ENCODE measurements at places on chromosomes 4 and X. TPM values are rescaled to one million over a fixed set of nuclear protein-coding genes. Genes with fewer than 3 reads are reported as not detected.

- DNase-seq: no peak
Measured at GRCh38 chr4:124958847-124959246, 246.3 kb upstream of the ANKRD50 start.

DNA sequence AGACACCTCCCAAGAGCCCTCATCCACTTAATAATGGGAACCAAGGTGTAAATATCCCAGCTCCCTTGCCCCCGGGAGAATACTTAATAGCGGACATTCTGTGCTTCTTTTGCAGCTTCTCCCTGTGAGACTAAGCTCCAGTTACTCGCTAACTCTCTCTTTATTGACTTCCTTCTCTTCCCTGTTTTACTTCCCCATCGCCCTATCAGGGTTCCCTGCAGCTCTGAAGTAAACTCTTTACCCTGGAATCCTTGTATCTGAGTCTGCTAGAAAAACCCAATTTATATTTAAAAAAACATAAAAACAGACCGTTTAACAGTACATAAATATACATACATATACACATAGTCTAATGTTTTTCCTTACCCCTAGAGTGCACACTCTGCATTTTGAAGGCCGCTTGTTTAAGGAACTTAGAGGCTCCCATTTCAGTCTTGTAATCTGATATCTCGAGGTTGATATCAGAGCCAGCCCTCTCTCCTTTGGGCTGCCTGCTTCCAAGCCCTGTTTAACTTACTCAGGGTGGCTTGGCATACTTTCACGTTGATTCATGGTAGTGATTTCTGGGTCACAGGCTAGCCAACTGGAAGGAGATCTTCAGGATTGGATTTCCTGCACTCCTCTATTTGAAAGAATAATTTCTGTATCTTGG is 177.4 kb upstream of the SCML1 start:
- peak; percentile 73 for DNase-seq

DNA sequence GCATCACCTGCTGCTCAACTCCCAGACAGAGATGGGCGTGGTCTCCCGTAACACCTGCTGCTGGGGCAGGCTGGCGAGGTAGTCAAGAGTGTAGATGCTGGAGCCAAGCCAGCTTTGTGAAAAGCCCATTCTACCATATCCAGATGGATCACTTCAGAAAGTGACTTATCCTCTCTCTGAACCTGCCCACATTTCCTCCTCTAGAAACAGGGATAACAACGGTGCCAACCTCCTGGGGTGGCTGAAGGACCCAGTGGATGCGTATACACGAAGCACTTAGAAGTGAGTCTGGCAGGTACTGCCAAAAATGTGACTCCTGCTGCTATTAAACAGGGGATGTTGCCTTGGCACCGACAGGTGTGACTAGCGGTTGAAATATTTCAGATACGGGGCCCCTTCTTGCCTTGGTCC is 95.8 kb downstream of the SORBS2 start:
- no peak for DNase-seq

GRCh38 chr4:180120068-180120467 is 2123.1 kb upstream of the TENM3 start:
- no peak for DNase-seq

GRCh38 chrX:110836982-110837381 is 41.4 kb upstream of the CHRDL1 start:
- DNase-seq: no peak

DNA sequence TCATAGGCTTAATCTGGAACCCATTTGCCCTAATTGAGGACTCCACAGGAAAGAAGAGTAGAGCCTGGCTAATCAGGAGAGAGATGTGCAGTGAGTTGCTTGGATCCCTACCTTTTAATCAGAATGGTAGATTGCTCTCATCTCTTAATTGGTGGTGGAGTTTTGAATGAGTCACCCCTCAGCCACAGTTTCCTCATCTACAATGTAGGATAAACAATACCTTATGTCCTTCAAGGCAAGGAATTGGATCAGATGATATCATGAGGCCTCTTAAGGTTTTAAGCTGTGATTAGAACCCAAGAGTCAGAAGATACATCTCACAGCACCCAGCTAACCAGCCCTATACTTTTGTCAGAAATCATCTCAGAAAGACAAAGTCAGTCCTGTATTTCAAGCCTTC is 39.1 kb downstream of the PDGFRA start:
- no peak for DNase-seq

GRCh38 chr4:8355864-8356565 is 84.5 kb downstream of the ACOX3 start:
- DNase-seq: no peak

DNA sequence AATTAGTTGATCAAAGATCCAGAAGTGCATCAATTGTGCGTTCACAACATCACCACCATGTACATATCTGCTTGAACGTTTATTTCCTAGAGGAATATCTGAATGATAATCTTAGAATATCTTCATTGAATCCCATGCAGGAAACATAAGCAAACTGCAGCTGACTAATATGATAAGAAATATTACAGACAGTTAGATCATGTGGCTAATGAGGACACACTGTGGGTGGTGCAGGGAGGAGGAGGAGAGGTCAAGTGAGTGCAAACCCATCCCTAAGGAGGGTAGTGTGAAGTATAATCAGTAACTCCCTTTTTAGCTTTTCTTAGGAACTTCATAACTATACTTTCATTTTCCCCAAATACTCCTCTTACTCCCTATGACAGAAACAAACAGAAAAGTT is 58.3 kb upstream of the HPGD start:
- DNase-seq: no peak

DNA sequence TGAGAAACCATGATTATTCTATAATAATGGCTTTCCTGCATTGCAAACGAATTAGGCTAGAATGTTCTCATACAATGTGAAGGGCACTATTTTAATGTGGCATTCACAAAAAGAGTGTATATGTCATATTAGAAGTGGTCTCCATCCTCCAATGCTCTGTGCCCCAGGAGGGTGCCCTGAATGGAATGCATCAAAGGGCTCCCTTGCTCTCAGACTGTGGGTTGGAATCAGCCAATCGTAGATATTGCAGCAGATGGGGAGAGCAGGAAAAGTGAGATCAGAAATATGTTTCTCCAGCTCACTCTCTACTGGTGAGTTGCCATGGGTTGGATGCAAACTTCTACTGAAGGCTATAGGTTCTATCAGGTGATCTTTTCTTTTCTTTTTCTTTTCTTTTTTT is 11.9 kb upstream of the NSUN7 start:
- DNase-seq: no peak

DNA sequence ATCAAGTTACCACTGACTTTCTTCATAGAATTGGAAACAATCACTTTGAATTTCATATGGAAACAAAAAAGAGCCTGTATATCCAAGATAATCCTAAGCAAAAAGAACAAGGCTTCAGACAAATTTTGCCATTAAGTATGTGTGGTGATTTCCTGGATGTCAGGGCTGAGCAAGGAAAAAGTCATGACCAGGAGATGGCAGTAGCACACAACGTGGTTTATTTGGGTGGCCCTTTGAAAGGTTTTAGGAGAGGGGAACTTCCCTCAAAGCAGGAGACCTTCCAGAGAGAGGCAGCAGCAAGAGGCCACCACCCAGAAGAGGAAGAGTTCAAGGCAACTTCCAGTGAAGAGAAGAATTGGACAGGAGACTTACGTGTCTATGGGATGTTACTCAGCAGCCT is 18.1 kb upstream of the ZXDB start:
- DNase-seq: peak; percentile 28

DNA sequence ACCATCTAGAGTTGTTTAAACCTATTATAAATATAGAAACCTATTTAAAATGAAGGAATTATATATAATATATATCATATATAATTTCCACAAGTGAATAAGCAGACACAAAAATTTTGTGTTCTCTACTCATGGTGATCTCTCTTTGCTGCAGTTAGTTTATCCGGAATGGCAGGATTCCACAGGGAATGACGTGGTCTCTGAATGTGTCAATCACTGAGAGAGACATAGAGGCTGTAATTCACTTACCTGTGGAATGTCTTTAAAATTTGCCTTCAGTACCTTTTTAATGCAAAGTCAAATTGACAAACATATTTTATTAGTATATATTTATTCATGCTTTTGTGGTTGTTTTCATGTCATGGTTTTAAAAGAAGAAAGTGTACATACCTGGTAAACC is 669.3 kb downstream of the NLGN4X start:
- no peak for DNase-seq

- DNase-seq: no peak
Measured at GRCh38 chrX:114046695-114047279, 537.1 kb upstream of the HTR2C start.

DNA sequence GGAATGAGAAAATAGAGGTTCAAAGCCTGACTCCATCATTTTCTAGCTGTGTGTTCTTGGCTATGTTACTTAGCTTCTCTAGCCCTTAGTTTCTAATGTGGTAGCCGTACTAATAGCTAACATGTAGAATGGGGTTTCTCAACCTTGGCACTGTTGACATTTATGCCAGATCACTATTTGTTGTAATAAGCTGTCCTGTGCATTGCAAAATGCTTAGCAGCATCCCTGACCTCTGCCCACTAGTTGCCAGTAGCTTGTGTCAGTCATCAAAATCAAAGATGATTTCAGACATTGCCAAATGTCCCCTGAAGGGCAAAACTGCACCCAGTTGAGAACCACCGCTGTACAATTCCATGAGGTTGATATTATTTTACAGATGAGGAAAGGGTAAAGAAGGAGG is 18.3 kb upstream of the ADAMTS3 start:
- no peak for DNase-seq

DNA sequence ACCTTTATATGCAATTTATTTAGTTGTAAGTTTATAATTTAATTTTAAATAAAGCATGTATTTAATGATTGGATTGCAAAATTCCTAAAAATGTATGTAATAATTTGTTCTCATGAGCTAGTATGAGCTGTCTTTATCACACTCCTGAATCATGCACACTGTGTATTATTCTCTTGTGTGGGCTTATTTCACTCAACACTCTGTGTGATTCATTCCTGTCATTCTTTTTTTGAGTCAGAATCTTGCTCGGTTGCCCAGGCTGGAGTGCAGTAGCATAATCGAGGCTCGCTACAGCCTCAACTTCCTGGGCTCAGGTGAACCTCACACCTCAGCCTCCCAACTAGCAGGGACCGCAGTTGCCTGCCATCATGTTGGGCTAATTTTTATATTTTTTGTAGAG is 123.1 kb upstream of the SLC34A2 start:
- DNase-seq: no peak

GRCh38 chr4:84799318-84799717 is 167.2 kb downstream of the WDFY3 start:
- DNase-seq: no peak

DNA sequence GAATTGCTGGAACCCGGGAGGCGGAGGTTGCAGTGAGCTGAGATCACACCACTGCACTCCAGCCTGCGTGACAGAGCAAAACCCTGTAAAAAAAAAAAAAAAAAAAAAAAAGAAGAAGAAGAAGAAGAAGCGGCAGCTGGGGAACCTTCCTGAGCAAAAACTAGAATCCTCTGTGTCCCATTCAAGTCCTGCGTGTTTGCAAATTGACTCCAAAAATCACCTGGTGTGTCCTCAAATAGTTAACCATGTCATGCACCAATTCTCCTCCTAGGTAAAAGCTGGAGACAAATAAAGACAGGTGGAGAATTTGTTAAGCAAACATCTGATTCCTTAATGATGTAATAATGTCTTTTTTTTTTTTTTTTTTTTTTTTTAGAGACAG is 31.9 kb upstream of the ASMTL start:
- no peak for DNase-seq

Gene TRIM75
- total RNA-seq: not detected

Gene RBM47
- total RNA-seq: 276 TPM

Gene CASP3
- 7.9 TPM for total RNA-seq

Gene NPY1R
- 0.13 TPM for total RNA-seq

Gene SMIM43
- not detected for total RNA-seq

Gene SMIM10L2A
- 0.03 TPM for total RNA-seq

Gene DSPP
- total RNA-seq: not detected

Gene TCEAL6
- total RNA-seq: not detected

Gene MAGEA8
- not detected for total RNA-seq

Gene NDNF
- not detected for total RNA-seq

Gene NR3C2
- 1.4 TPM for total RNA-seq

Gene FOXR2
- not detected for total RNA-seq
